CD4-positive, alpha-beta T cell treated with Interleukin-15 for 4 hours (primary cell): ENCODE measurements at places on chromosomes 5 and 9.

GRCh38 chr5:57635146-57635777 is 152.7 kb upstream of the ACTBL2 start:
- no peak for DNase-seq

DNA sequence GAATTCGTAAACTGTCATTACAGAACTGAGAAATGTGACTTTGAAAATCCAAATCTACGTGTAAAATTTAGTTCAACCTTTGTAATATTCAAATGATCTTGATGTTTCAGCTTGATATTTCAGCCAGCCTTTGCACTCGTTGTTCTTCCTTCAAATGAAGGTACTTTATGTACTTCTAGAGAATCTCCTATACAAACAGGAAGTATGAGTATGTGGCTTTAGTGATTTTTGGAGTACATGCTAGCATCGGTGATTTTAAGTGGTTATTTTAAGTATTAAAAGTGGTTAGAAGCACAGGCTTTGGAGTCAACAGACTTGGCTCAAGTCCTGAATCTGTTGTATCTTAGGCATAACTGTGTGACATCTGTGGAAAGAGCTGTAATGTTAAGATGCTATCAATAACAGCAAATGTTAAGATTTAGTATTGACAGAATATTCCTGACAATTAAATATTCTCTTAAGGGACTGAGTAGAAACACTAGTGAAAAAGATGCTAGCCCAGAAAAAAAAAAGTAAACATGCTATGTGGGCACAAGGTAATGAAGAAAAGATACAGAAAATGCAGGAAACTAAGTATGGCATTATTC is 398.0 kb downstream of the ADGRV1 start:
- no peak for DNase-seq

- no peak for DNase-seq
Measured at GRCh38 chr5:82297711-82298110, 19.6 kb upstream of the RPS23 start.

GRCh38 chr9:130243015-130243881 is 22.3 kb upstream of the HMCN2 start:
- peak; percentile 87 for DNase-seq

- DNase-seq = no peak
Measured at GRCh38 chr9:73736270-73736669, 584.6 kb downstream of the ANXA1 start.

DNA sequence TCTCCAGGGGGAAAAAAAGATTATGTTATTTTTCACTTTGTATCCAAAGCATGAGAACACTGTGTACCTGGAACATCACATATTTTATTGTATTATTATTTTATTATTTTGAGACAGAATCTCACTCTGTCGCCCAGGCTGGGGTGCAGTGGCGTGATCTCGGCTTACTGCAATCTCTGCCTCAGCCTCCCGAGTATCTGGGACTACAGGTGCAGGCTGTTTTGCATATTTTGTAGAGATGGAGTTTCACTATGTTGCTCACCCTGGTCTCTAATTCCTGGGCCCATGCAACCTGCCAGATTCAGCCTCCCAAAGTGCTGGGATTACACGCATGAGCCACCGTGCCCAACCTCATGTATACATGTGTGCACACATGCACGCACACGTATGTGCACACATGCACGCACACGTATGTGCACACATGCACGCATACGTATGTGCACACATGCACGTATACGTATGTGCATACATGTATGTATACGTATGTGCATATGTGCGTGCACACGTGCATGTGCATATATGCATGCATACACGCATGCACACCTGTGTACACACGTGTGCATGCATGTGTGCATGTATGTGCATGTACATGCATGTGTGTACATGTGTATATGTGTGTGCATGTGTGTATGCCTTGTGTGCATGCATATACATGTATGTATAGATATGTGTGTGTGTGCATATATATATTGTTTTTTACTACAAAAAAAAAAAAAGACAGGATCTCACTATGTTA is 9.5 kb upstream of the UGCG start:
- no peak for DNase-seq

DNA sequence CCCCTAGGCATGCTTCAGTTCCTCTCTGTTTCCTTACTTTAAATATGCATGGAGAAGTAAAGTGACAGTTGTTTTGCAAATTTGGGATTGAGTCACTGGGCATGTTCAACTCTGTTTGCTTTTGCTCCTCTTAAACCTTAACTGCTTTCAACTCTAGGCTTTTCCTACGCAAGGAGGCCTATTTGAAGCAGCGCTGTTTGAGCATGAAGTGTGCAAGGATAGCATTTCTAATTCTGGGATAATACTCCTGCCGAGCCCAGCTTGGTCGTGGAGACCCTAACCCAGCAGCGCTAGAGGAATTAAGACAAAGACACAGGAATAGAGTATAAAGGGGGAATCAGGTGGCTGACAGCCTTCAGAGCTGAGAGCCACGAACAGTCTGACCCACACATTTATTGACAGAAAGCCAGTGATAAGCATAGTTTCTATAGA is 803.4 kb upstream of the CDH10 start:
- DNase-seq = no peak

DNA sequence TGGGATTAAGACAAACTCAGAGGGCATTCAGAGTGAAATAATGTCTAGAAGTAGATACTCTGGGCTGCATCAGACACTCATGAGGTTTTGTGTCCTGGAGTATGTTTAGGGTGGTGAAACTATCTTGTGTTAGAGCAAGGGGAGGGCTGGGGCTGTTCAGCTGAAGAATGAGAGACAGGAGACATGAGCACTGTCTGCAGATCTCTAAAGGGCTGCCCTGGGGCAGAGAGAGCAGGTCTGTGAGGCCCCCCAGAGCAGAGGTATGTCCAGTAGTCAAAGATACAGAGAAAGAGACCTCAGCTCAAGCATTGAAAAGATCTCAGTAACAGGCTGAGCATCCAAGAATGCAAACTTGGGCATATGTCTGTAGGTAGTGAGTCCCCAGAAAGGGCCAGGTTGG is 45.9 kb upstream of the SHB start:
- no peak for DNase-seq

DNA sequence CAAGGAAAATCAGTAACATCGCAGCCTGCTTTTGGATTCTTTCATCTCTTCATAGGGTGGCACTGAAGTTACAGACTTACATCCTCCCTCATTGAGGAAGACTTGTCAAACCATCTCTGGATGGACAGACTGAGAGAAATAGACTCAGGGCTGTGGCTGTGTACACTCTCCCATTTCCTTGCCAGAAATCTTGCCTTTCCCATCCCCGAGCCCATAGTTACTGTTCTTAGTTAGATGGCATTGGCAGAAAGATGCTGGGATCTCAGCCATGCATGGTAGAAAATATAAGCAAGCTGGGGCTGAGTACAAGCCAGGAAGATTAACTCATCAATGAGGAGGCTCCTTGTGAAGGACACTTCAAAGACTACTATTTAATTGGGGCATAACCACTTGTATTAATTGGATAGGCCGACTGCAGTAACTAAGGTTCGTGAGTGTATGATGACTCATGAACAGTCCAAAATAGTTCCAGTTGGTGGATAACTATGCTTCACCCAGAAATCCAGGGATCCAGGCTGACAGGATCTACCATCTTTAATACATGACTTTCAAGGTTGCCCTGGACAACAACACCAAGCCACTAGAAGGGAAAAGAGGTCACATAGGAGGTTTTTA is 137.9 kb downstream of the TMEM38B start:
- no peak for DNase-seq

GRCh38 chr9:104858271-104858670 is 69.7 kb downstream of the ABCA1 start:
- no peak for DNase-seq

- DNase-seq = peak; percentile 61
Measured at GRCh38 chr9:128072144-128073021, 4.4 kb downstream of the SLC25A25 start.

DNA sequence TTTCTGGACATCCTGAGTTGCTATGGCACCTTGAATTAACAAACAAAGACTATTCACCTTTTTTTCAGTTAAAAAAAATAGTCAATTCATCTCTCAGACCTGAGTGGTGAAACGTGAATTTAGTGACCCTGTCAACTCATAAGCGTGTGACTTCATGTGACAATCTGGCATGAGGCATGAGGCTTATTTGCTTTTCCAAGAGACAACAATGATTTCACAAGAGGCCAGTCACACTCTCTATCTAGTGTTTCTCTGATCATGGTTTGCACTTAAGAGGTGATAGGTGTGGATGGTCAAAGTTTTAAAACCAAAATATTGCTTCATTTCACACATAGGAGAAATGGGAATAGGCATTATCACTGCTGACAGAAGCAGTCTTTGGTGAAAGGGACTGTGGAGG is 559.6 kb upstream of the ACO1 start:
- DNase-seq = no peak

DNA sequence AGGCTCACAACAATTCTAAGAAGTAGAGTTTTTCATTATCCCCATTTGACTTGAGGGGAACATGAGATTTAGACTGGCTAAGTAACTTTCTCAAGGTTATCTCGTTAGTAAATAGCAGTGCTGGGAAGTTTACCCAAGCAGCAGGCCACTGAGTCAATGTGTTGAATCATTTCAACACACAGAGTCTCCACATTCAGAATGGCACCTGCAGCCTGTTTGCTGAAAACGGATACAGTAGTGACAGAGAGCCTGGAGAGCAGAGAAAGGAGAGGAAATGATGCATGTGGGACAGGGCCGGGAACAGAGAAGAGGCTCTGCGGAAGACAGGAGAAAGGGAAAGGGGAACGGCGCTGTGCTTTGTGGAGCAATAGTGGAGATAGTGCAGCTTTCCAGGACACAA is 33.5 kb upstream of the ZSWIM6 start:
- DNase-seq = no peak

DNA sequence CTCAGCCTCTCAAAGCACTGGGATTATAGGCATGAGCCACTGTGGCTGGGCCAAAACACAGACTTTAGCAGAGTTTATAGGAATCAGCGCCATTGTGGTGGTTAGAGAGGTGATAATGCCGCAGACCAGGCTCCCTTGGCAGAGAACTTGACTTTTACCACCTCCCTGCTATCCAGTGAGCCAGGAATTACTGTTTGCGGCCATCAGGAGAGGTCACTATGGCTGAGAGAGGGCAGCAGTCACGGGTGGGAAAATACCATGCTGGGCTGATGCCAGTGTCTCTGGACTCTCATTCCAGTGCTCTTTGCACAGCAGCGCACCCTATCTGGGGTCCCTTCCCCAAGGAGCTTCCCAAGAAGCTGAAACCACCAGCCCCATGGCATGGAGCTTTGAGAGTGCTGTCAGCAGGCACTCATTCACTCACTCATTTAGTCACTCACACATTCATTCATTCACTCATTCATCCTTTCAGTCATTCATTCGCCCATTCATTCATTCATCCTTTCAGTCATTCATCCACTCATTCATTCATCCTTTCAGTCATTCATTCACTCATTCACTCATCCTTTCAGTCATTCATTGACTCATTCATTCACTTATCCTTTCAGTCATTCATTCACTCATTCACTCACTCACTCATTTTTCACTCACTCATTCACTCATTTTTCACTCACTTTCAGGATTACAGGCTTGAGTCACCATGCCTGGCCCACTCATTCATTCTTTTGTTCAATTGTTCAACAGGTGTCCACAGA is 27.3 kb upstream of the RNU6ATAC start:
- DNase-seq = no peak

GRCh38 chr9:127411122-127411521 is 13.1 kb upstream of the ZNF79 start:
- DNase-seq = no peak

- DNase-seq = no peak
Measured at GRCh38 chr5:44332285-44332971, 56.8 kb downstream of the FGF10 start.

GRCh38 chr5:7494481-7495130 is 98.7 kb downstream of the ADCY2 start:
- no peak for DNase-seq

DNA sequence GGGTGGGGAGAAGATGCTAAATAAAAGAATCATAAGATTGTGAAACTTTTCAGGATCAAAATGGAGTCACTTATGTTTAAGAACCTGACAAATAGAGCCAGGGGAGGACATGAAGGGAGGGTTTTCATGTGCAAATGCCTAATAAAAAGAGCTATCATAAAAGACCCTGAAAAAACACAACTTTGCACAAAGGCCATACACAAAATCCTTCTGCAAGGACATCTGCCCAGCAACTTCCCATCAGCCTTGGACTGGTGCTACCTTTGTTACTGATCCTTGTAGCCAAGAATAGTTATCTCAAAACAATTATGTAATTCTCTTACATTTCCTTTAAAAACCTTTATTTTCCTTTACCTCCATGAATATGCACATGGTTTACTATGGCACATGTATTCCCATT is 63.0 kb downstream of the APBA1 start:
- no peak for DNase-seq

DNA sequence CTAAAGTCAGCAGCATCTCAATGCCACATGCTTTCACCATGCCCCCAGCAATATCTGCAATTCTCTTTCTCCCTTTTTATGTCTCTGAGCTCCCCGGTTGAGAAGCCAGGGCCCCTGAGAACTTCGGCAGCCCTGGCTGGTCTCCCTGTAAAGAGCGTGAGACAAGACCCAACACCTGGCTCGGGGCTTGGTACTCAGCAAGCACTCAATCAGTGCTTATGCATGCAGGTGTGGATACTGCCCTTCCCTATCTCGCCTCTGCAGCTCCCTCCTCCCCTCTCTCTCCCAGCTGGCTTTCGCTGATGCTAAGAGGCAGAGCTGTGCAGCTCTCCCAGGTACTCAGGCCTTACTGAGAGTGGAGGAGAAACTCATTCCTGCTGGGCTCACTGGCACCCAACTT is 41.7 kb upstream of the AKNA start:
- DNase-seq = no peak

GRCh38 chr9:120580051-120580896 is at the start of gene CDK5RAP2:
Gene CDK5RAP2 (minus strand): TSS chr9:120580167. CDS start chr9:120579978, 189 bp downstream.
- DNase-seq = peak; percentile 95
